ENCODE measurements at places on chromosomes 13 and 19. TPM values are rescaled to one million over a fixed set of nuclear protein-coding genes. Genes with fewer than 3 reads are reported as not detected.

DNA sequence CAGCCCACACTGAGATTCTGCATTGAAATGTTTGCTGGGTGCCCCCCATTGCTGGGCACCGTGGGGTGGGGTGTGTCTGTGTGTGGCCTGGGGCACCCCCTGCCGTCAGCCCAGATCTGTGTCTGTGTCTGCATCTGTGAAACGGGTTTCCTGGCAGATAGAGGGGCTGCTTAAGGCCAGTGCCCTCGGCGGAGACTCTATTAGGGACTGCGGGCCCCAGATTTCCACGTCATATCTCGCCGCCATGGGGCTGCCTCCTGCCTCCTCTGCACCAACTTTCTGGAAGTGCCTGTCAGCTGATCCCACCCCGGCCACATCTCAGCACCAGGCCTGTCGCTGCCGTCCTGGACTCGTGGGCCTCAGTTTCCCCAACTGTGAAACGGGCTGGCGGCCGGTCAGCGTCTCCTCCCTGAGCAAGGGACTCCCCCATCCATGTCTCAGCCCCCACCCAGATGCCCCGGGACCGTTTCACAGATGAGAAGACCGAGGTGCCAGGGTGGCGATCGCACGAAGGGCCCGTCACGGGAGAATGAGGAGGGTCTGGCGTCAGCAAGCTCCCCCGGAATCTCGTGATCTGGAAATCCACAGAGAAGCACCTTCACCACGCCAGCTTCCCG lies 21.4 kb downstream of the ARID3A start:
- DNase-seq: no peak

GRCh38 chr19:47322058-47322457 lies 9.9 kb upstream of the C5AR2 start:
- DNase-seq: no peak

Gene FOSB
- total RNA-seq: 18.3 TPM

- DNase-seq: peak; percentile 82
Observed at GRCh38 chr13:108769213-108770070, 140.0 kb downstream of the MYO16 start.

GRCh38 chr19:16821081-16821480 lies 8.1 kb upstream of the SIN3B start:
- DNase-seq: no peak

DNA sequence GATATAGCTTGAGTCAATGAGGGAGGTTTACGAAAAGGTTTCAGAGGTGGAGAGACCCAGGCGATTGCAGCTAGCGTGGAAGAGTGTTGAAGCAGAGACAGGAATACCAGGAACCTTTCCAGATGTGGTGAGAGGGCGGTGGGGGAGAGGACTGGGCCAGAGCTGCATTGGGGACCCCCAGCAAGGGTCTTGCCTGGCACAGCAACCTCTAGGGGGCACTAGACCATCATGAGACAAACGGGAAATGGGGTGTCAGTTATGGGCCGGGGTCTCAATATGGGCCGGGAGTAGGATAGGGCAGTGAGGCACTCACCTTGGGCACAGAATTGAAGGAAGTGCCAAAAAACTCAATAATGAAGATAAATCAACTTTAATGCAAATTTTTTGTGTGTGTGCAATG lies 2.1 kb upstream of the LRP3 start:
- DNase-seq: no peak

Gene RDH8
- total RNA-seq: not detected

DNA sequence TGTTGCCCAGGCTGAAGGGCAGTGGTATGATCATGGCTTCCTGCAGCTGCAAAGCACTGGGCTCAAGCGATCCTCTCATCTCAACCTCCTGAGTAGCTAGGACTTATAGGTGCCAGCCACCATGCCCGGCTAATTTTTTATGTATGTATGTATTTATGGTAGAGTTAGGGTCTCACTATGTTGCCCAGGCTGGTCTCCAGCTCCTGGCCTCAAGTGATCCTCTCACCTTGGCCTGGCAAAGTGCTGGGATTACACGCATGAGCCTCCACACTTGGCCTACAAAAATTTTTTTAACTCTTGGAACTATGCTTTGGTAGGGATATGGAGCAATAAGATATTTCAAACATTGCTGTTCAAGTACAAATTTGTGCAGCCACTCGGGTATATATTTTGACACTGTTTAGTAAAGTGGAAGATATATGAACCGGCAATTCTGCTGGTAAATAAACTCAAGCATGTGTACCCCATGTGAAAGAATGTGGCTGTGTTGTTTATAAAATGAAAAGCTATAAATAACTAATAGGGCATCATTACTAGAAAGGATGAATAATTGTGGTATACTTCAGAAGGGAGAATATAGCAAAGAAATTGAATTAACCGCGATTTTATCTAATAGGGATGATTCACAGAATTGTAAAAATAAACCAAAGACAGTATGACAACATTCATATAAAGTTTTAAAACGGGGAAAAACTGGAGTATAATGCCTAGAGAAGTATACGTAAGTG lies 1.1 kb downstream of the ZNF566 start:
- DNase-seq: no peak

Gene DKKL1
- 0.35 TPM for total RNA-seq

- DNase-seq: no peak
Observed at GRCh38 chr13:89407357-89407756, 1736.2 kb downstream of the SLITRK5 start.

GRCh38 chr13:40780822-40781401 lies 8.5 kb upstream of the SLC25A15 start:
- no peak for DNase-seq

- DNase-seq: no peak
Observed at GRCh38 chr19:42466521-42467182, 23.9 kb upstream of the CXCL17 start.
